ENCODE measurements at places on chromosomes 11 and 22. TPM values are rescaled to one million over a fixed set of nuclear protein-coding genes. Genes with fewer than 3 reads are reported as not detected.

The CCDC15 gene
- 0.51 TPM for total RNA-seq

- peak overlapping the region; percentile 84 for H3K27ac ChIP-seq
- peaks cover 82% of the 10 kb centered on the region for H3K4me1 ChIP-seq
- peaks cover 3% of the 10 kb centered on the region for H3K36me3 ChIP-seq
Observed at GRCh38 chr11:2381494-2382128, 4.5 kb downstream of the CD81 start.

DNA sequence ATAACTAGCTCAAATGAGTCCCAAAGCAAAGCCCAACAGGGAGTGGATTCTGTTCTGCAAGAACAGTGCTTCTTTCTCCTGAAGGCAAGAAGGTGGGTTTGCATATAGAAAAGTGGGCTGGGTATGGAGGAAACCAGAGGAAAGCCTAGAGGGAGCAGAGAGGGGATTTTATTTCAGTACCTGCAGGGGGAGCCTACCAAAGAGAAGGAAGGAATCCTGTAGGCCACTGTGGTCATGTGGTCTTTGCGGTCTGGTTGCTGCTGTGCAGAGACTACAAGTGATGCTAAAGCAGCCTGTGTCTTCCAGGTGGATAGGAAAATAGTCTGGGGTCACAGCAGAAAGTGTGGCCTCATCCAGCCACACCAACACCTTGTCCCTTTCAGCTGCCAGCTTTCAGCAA is 33.2 kb upstream of the ZBTB16 start:
- H3K4me3 ChIP-seq, result no peak overlapping the region
- no peaks in the 10 kb centered on the region for H3K4me1 ChIP-seq
- no peaks in the 10 kb centered on the region for H3K36me3 ChIP-seq
- no peak overlapping the region for H3K27ac ChIP-seq
- H3K27me3 ChIP-seq, result peaks cover 13% of the 10 kb centered on the region

DNA sequence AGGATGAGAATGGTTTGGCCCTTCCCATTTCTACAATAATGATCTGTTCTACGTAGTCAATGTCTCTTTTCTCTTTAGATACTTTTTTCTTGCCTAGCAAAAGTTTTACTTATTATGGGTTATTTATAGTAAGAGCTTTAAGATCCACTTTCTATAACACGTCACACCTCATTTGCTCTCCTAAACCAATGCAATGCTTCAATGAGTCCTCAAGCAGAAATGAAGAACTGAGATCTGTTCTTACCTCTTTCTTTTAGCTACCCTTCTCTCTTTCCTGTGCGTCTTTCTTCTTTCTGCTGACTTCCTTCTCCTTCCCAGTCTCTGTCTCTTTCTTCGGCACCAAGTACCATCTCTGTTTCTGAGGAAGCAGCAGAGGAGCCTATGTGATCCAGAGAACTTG is 61.8 kb downstream of the SNX19 start:
- H3K27ac ChIP-seq, result peak overlapping the region; percentile 42
- H3K4me1 ChIP-seq, result peaks cover 29% of the 10 kb centered on the region
- DNase-seq, result no peak
- no peaks in the 10 kb centered on the region for H3K27me3 ChIP-seq

DNA sequence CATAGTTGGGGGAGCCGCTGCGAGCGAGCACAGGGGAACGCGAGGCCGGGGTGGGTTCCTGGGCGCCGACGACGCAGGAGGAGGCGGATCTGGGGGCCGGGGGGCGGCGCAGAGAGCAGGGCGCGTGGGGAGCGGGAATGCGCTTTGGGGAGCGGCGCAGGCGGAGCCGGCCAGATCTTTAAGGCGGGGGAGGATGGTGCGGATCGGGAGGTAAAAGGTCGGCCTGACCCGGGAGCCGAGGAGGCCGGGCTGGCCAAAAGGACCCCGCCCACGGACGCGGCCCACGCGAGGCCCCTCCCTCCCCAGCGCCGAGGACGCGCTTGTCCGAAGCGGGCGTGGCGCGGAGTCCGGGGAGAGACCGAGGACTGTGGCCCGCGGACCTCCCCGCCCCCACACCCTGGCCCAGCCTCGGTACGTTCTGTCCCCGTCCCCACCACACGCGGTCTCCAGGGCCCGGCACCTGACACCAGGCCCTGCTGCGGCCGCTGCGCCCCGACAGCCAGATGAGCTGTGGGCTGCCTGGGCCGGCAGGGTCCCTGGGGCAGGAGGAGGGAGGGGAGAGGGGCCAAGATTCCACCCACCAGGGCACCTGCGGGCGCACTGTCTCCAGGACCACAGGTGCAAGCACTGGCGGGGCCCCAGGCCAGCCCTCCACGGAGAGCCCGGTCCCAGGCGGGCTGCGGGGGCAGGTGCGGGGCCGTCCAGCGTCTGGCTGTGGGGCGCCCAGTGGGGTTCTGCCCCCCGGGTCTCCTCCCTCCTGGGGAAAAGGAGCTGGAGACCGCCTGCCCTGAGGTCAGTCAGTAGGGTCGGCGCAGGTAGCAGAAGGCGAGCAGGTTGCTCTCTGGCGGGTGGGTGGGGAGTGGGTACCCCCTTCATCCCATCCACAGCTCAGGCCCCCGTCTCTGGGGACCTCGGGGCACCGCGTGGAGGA is 10.9 kb downstream of the PIM3 start:
- H3K36me3 ChIP-seq, result no peaks in the 10 kb centered on the region
- peak; percentile 46 for DNase-seq
- peak overlapping the region; percentile 85 for H3K27ac ChIP-seq
- no peaks in the 10 kb centered on the region for H3K27me3 ChIP-seq

DNA sequence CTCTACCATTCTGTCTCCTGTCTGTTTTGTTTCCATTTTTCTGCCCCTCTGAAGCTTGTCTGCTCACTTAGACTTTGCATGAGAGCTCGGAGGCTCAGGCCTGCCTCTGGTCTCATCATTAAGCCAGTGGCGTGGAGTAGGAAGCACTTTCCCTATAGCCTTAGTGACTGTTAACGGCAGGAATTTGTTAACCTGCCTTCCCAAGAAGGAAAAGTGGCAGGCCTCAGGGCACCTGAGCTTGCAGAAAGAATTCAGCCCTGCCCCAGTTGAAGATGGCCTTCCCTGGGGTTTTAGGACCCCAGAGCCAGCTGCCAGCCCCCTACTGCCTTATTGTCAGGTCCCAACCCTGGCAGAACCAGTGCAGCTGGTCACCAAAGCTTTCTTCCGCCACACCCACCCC is 93.2 kb downstream of the PKNOX2 start:
- no peaks in the 10 kb centered on the region for H3K4me1 ChIP-seq
- no peak overlapping the region for H3K27ac ChIP-seq
- no peak for DNase-seq
- H3K4me3 ChIP-seq, result no peak overlapping the region
- peaks cover 18% of the 10 kb centered on the region for H3K27me3 ChIP-seq
- no peaks in the 10 kb centered on the region for H3K36me3 ChIP-seq

DNA sequence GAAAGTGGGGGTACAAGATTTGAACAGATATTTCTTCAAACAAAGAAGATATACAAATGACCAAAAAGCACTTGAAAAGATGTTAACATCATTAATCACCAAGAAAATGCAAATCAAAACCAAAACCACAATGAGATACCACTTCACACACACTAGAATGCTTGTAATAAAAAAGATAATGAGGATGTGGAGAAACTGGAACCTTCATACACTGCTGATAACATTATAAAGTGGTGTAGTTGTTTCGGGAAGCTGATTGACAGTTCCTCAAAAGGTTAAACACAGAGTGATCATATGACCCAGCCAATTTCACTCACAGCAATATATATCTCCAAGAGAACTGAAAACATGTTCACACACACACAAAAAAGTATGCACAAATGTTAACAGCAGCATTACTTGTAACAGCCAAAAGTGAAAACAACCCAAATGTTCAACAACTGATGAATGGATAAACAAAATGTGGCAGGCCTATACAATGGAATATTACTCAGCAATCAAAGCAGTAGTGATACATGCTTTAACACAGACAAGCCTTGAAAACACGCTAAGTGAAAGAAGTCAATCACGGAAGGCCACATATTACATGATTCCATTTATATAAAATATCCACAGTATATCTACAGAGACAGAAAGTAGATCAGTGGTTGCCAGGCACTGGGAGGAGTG is 15.1 kb downstream of the PITPNB start:
- H3K36me3 ChIP-seq, result peaks cover 85% of the 10 kb centered on the region
- no peaks in the 10 kb centered on the region for H3K27me3 ChIP-seq
- H3K4me1 ChIP-seq, result peaks cover 14% of the 10 kb centered on the region
- H3K4me3 ChIP-seq, result no peak overlapping the region
- H3K27ac ChIP-seq, result no peak overlapping the region
- no peak for DNase-seq

- H3K27me3 ChIP-seq, result no peaks in the 10 kb centered on the region
- no peak overlapping the region for H3K4me3 ChIP-seq
- no peak for DNase-seq
- H3K4me1 ChIP-seq, result no peaks in the 10 kb centered on the region
Observed at GRCh38 chr11:25163421-25163820, 666.6 kb downstream of the LUZP2 start.
